Left cardiac atrium (tissue), 4 donors: ENCODE measurements at places on chromosomes 11 and 22.

- DNase-seq, result no peak
Observed at GRCh38 chr22:47164514-47165337, 402.3 kb downstream of the TBC1D22A start.

- DNase-seq, result no peak
Observed at GRCh38 chr11:103699216-103699615, 337.2 kb upstream of the DDI1 start.

DNA sequence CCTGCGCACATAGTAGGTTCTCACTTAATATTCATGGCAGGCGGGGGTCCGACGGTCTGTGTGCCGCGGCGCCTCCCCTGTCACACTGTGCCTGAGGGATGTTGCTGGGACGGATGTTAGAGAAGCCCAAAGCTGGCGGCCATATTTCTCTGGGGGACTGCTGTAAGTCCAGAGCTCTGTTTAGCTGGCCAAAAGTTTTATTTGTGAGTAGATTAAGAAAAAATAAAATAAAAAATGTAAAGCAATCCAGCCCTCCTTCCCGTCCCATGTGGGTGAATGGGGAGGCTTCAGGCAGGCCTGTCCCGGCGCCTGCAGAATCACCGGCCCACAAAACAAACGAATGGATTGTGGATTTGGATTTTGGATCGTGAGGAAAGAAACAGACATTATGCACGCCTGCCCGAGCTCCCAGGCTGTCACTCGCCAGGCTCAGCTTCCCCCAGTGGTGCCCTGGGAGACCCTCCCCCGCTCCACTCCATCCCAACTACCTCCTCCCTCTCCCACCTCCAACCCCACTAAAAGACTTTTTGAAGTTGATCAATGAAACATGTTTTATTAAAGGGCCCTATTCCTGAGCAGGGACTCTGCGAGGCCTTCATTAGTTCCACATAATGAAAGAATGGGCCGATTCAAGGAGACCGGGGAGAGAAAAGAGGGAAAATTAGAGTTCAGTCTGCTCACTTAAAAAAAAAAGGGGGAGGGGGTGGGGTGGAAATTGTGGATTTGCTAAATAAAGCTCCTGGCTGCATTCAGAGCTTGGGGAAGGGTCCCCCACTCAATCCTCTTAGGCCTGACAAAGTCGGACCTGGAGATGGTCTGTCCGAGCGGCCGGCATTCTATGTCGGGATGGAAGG is 20.4 kb upstream of the SCUBE1 start:
- DNase-seq, result no peak

- DNase-seq, result no peak
Observed at GRCh38 chr11:110249766-110250165, 46.6 kb downstream of the RDX start.

DNA sequence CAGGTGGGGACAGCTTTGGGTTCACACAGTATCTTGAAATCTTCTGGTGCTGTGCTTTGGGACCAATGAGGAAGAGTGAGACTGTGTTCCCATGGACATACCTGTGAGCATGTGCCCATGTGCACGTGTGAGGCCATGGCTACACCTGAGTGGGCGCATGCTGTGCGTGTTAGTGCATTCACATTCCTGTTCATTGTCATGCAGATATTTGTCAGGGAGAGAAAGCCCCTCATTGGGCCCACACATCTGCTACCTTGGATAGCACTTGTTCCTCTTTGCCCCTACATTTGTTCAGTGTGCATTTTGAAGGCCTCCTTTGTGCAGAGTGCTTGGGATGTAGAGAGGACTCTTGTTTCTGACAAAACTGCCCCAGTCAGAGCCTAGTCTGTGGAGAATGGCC is 154.3 kb upstream of the E2F8 start:
- no peak for DNase-seq

GRCh38 chr11:112745973-112746372 is 215.2 kb upstream of the NCAM1 start:
- DNase-seq, result no peak

- no peak for DNase-seq
Observed at GRCh38 chr11:18368221-18368620, 26.1 kb upstream of the LDHA start.

DNA sequence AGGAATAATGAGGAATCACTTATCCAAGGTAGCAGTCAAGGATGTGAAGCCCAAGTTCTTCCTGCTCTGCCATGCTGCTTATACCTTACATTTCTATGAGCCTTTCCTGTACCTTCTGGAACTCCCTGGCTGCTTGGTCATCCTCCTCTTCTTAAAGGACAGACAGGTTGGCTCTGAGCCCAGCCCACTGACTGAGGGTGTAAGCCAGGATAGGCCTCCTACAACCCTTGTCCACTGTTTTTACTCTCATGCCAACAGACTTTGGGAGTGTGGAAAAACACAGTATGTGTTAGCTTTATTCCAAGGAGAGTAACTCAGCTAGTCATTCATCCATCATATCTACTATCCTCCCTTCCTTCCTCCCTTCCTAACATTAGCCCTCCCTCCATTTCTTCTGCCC is 47.5 kb downstream of the IRAG1 start:
- DNase-seq, result no peak

DNA sequence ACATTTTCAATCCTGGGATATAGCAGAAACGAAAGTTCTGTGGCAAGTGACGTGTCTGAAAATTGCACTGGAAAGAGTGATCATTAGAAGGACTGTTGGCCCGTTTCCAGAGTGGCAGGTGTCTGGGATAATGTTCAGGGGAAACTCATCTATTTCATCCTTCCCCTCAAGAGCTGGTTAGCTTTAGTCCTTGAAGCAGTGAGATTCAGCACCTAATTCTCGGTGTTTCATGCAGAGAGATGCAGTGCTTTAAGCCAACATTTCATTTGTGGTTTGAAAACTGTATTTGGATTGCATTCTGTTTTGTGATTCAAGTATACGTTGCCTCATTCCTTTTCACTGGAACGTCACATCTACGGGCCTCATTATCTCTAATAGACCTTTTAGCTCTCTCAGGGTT is 205.0 kb upstream of the RAG2 start:
- no peak for DNase-seq

DNA sequence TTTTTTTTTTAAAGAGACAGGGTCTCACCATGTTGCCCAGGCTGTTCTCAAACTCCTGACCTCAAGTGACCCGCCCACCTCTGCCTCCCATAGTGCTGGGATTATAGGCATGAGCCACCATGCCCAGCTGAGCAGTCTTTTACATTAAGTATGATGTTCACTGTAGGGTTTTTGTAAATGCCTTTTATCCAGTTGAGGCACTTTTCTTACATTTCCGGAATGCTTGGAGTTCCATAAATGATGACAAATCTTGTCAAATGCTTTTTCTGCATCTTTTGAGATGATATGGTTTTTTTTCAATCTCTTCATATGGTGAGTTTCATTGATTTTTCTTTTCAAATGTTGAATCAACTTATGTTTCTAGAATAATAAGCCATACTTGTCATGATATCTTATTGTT is 29.4 kb upstream of the CTTN start:
- no peak for DNase-seq

GRCh38 chr11:58024601-58025091 is 965 bp downstream of the OR9Q1 start:
- DNase-seq, result peak; percentile 82

- DNase-seq, result no peak
Observed at GRCh38 chr22:19357270-19358105, 66.0 kb upstream of the CLTCL1 start.

GRCh38 chr11:36214480-36214879 is 74.7 kb downstream of the COMMD9 start:
- no peak for DNase-seq

GRCh38 chr11:98455500-98456307 is 565.0 kb upstream of the CNTN5 start:
- no peak for DNase-seq

DNA sequence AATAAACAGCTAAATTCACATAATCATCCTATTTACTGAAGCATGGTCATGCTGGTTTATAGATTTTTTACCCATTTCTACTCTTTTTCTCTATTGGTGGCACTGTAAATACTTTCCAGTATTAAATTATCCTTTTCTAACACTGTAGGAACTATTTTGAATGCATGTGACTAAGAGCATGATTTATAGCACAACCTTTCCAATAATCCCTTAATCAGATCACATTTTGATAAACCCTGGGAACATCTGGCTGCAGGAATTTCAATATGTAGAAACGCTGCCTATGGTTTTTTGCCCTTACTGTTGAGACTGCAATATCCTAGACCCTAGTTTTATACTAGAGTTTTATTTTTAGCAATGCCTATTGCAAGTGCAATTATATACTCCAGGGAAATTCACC is 10.7 kb downstream of the RAG1 start:
- DNase-seq, result no peak

- no peak for DNase-seq
Observed at GRCh38 chr22:22111267-22111751, 128.7 kb upstream of the TOP3B start.
